Lung (tissue), 17 donors: ENCODE measurements at places on chromosomes 1 and 21.

GRCh38 chr1:155202731-155203515 is 4.8 kb downstream of the THBS3 start:
- DNase-seq, result no peak

DNA sequence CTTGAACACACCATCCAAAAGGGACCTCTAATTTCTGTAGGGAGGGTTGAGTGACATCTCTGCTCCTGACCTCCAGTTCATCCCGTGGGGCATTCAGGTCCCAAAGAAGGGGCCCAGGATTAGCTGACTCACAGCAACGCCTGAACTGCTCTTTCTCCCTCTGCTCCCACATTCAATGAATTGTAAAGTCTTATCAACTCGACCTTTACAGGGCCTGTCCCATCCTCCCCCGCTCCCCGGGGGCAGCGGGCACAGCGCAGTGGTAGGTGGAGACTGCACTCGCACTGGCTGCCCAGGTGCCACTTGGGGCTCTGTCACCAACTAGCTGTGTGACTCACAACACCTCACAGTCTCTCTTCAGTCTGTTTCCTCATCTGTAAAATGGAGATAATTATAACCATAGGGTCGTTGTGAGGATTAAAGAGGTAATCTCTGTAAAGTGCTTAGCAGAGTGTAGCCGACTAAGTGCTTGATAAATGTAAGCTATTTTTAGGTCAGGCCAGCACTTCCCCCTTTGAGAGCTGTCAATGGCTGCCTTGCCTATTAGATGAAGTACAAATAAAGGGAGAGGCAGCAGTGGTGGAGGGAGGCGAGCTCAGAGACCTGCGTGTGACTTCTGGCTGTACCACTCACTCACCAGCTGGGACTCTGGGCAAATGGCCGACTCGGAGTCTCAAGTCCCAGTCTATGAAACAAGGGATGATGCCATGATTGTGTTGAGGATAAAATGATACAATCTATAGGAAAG is 637 bp upstream of the MYBPHL start:
- DNase-seq, result peak; percentile 52

GRCh38 chr1:237921306-237921705 is 30.6 kb upstream of the ZP4 start:
- no peak for DNase-seq

- DNase-seq, result no peak
These were observed 5.6 kb downstream of the USP25 start for GRCh38 chr21:15735409-15735808.

- no peak for DNase-seq
These were observed 25.9 kb downstream of the S100A6 start for GRCh38 chr1:153509729-153510354.

DNA sequence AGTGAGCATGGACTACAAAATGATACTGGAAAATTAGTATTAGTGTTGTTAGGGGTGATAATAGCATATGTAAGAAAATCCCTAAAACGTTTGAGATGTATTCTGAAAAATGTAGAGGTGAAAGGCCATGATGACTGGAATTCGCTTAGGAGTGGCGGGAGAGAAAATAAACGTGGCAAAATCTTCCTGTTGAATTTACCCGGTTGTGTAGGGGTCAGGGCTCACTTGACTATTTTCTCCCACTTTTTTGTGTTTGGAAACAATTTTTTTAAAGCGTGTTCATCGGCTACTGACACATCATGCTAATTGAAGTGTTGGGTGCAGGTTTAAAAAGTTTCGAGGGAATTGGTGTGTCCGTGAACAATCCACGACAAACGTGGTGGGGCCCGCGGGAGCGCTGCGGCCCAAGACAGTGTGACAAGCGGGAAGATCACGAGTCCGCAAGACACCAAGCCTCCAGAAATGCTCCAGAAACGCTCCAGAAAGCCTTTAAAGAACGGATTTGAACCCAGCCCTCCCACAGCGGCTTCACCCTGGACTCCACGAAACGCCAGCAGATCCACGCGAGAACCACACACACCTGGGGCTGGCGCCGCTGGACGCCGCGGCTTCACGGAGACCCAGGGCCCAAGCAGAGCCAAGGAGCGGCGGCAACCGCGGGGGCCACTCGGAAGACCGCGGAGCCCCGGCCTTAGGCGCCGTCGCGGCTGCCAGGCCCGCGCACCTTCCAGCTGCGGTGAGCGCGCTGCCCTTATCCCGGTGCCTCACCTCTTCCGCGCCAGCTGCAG is 573 bp downstream of the PSMG1 start:
- DNase-seq, result peak; percentile 54

- DNase-seq, result no peak
These were observed 35.8 kb downstream of the IER5 start for GRCh38 chr1:181124291-181124751.

DNA sequence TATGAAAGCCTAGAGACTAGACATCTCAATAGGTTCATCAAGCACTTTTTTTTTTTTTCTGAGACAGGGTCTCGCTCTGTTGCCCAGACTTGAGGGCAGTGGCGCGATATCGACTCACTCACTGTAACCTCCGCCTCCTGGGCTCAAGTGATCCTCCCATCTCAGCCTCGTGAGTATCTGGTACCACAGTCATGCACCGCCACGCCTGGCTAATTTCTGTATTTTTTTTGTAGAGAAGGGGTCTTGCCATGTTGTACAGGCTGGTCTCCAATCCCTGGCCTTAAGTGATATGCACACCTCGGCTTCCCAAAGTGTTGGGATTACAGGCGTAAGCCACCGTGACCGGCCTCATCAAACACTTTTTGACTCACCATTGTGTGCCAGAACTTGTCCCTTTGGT is 613 bp upstream of the GPATCH4 start:
- no peak for DNase-seq

GRCh38 chr1:184691719-184692324 is 62.8 kb downstream of the EDEM3 start:
- DNase-seq, result peak; percentile 81

DNA sequence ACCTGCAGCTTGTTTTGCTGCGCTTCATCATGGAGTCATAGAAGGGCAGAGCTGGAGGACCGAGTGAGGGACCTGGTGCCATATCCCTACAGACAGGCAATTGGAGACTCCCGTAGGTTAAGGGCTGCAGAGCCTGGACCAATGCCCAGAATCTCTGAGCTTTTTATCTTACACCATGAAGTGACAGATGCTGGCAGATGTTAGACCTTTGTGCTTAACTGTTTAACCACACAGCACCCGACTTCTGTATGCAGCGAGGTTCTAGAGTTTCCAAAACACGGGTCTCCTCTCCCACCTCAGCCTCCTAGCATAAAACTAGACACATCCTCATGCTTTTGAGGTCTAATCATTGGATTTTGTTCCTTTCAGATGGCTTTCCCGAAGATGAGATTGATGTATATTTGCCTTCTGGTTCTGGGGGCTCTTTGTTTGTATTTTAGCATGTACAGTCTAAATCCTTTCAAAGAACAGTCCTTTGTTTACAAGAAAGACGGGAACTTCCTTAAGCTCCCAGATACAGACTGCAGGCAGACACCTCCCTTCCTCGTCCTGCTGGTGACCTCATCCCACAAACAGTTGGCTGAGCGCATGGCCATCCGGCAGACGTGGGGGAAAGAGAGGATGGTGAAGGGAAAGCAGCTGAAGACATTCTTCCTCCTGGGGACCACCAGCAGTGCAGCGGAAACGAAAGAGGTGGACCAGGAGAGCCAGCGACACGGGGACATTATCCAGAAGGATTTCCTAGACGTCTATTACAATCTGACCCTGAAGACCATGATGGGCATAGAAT is 47.6 kb downstream of the B3GALT5 start:
- DNase-seq, result peak; percentile 91

DNA sequence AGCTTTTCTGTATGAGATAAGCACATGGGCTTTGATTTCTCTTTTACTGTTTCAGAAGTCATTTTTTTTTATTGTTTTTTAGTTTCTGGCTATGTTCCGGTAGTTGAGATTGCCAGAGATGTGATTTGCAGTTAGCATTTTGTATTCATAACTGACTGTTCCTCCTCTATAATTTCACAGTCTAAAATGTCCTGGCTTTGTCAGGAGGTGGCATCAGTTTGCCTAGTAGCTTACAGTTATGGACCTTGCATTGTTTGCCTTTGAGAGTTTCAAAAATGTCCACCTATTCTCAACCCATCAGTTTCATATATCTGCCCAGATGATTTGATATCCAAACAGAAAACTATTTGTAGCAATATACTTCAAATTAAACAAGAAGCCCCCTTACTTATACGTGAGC is 39.5 kb upstream of the ST6GALNAC3 start:
- no peak for DNase-seq

- no peak for DNase-seq
These were observed 12.2 kb upstream of the MPL start for GRCh38 chr1:43325381-43325780.

- no peak for DNase-seq
These were observed 49.0 kb downstream of the OMA1 start for GRCh38 chr1:58497499-58497898.

DNA sequence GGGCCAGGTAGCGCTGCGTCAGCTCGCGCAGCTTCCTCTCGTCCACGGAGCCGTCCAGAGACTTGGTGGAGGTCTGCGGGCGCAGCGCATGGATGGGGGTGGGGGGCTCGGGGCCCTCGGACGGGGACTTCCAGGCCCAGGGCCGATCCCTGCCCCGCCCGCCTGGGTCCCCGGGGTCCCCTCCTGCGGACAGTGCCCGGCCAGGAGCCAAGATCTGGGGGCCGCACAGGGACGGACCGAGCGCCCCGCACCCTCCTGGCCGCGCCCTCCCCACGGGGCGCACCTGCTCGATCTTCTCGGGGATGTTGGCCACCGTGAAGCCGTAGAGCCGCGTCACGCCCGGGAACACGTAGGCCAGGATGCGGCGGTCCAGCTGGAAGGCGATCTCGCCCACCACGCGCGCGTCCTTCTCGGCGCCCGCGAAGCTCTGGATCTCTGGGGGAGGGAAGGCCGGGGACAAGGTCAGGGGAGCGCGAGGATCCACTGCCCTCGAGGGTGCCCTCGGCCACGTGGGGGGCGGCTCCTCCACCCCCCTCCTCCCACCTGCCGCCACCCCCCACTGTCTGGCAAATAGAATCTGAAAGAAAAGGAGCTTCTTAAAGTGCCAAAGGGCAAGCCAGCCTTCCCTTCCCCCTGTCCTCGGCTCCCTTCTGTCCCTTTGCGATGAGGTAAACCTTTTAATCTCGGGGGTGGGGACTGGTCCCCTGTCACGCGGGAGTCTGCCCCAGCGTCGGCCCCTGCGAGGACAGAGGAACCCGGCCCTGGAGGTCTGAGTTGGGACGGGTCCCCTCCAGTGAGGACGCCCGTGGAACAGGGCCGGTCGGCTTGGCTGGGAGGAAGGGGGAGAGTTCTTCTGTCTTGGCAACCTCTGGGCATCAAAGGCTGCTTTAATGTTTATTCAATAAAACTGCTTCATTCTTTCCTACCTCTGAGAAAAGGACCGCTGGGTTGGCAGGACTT is 6.5 kb upstream of the FTCD start:
- DNase-seq, result no peak

- DNase-seq, result no peak
These were observed 19.6 kb downstream of the OLIG1 start for GRCh38 chr21:33089395-33090119.

GRCh38 chr1:67290236-67290635 is 17.4 kb upstream of the IL12RB2 start:
- no peak for DNase-seq

- DNase-seq, result no peak
These were observed 18.9 kb upstream of the USP24 start for GRCh38 chr1:55234016-55234415.

DNA sequence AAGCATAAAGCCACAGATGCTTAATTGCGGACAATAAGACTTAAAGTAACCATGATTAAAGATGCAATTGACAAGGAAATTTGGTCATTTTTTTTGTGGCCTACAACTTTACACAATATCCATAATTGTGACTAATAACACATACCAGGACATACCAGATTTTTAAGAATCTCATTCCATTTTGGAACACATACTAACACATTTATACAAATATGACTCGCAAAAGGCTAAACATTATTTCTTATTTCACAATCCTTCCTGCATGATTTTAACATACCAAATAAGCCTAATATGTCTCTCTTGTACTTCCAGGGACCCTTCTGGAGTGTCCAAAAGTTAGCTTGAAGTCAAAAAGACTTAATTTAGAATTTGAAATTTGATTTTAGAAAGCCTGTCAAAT is 48.8 kb downstream of the DR1 start:
- DNase-seq, result no peak

GRCh38 chr1:39777306-39777705 is 6.2 kb upstream of the OXCT2 start:
- DNase-seq, result no peak

DNA sequence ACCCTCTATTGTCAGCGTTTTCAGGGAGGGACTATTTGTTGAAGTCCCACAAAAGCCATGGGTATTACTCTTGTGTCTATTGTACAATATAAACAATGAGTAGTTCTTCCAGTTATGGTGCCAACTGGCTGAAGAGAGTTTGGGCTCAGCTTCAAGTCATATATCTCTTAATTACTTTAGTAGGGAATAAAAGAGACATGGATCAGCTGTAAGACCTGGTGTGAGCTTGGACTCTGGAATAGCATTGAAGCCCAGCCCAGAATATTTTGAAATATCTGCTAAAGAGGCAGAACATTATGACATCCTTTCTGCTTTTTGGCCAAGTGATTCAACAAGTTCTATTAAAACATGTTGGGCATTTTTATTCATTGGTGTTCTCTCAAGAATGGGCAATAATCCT is 224.9 kb downstream of the BACH1 start:
- no peak for DNase-seq

DNA sequence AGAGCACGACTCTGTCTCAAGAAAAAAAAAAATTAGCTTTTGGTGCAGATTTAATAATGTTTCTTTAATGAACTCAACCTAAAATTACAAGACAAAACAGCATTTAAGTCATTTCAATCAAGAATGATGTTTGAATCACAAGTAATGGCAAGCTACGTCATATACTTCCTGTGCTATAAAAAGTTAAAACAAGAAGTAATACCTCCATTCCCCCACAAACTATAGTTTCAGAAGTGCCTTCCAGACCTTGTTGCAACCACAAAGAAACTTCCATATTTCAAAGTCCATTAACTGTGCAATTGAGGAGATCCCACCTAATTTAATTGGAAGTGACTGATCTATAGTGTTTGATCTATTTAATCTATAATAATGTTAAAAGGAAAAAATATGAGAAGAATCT is 15.1 kb downstream of the NRDC start:
- no peak for DNase-seq

DNA sequence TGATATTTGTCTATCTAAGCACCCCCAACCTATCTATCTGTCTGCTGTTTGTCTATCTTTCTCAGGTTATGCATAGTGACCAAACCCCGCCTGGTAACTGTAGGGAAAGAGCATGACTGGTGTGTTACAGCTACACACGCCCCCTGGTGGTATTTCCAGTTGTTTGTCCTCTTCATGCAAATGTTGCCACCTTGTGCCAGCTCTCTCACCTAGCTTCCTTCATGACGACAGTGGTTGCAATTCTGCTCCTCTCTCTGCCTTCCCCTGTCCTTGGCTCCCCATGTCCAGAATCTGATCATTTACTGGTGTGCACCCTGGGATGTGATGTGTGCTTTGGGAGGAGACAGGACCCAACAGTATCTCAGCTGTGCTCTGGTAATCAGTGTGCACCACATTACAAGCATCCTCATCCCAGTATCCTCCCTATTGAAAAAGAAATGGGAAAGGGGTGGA is 8.1 kb upstream of the INKA2 start:
- peak; percentile 49 for DNase-seq

GRCh38 chr21:29465546-29465945 is 166.8 kb downstream of the BACH1 start:
- no peak for DNase-seq
